ENCODE measurements at places on chromosomes 1 and 21.
A peak's percentile ranks its signal among the peaks of the same experiment; 100 is the strongest.

GRCh38 chr21:29064850-29065481, 8.5 kb downstream of the CCT8 start:
- DNase-seq, result no peak

- no peak for DNase-seq
Measured at GRCh38 chr1:104476126-104476525, 726.4 kb downstream of the AMY1C start.

DNA sequence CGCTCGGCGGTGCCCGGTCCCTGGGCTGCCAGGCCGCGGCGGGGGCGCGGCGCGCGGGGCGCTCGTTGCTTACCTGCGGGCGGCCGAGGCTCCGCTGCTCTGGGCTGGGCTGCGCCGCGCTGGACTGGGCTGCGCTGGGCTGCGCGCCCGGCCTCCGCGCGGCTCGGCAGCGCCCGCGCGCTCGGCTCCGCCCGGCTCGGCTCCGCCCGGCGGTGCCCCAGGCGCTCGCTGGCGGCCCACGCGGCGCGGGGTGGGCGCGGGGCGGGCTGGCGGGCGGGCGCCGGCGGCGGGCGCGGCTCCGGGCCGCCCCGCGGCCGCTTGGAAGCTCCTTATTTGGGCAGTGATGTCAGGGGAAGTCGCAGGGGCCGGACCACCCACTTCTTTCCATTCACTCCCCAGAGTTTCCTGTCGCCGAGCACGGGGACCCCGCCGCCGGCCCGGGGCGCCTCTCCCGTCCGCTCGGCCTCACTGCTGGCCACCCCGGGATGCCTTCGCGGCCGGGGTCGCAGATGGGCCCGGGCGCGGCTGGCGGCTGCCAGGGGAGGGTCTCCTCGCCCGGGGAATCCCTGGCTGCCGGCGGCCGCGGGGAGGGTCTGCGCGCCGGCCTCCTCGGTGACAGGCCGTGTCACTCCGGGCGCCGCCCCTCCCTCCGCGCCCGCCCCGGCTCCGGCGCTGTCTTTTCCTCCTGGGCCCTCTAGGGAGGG, 177.7 kb upstream of the EDN2 start:
- DNase-seq, result peak; percentile 84

DNA sequence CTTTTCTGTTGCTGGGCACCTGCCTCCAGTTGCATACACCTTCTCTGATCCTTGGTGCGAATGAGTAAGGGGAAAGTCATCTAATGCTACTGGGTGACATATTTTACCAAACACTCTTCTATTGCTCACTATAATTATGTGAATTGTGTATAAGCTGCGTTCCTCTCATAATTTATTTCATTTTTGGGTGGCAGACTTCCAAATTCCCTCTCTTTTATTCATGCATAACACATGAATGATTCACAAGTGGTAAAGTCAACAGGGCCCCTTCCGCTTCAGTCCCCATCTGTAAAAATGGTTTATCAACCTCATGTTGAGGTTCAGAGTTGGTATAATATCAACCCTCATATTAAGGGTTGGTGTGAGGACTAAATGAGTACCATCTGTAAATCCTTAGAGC, 3.2 kb upstream of the QSOX1 start:
- peak; percentile 81 for DNase-seq

DNA sequence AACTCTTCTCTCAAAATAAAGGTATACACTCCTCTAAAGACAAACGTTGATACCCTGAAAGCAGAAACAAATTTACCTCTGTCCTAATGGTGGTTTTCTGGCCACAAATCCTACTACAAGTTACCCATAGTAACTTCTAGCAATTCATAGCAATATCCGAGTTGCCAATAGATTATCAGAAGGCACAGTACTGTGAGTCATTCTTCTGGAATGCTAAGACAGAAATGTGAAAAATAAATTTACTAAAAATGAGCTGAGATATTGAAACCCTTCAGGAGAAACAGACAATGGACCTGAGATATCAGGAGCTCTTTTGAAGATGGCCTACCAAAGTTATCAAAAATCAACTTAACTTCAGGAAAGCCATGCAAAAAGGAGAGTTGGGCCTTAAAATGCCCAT, 715.0 kb upstream of the ADAMTS5 start:
- DNase-seq, result peak; percentile 16

DNA sequence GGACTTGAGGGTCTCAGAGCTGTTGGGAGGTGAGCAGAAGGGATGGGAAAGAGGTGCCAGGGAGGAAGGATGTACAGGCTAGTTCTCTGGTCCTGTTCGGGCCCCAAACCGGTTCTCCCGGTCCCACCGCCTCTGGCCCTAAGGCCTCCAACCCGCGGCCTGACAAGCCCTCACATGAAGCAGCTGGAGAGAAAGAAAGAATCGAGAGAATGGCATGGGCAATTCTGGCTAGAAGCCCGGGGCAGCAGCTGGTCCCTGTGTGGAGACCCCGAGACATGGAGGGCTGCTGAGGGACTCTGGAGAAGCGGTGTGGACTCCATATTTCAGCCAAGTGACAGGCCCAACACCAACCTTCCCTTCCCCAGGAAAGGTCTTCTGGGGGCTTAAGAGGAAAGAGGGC, 730 bp downstream of the CDC42SE1 start:
- no peak for DNase-seq

DNA sequence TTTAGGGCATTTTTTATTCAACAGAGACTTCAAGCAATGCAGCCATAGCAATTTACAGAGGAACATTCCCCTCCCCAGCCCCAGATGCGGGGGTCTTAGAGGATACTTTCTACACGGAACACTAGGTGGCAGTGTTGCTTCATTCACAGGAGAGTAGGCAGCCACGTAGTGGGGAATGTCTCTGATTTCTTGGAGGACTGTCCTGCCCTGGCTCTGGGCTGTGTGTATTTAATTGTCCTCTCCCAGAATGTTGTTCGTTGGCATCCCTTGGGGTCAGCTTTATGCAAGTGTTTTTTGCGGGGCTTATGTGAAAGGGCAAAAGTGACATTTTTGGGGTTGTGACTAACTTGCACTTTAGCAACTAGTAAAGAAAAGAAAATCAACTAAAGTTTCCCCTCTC, 96.9 kb downstream of the PAPPA2 start:
- peak; percentile 37 for DNase-seq

- no peak for DNase-seq
Measured at GRCh38 chr1:180185971-180186645, 31.4 kb downstream of the QSOX1 start.

- DNase-seq, result no peak
Measured at GRCh38 chr21:39489380-39489924, 37.7 kb downstream of the SH3BGR start.

DNA sequence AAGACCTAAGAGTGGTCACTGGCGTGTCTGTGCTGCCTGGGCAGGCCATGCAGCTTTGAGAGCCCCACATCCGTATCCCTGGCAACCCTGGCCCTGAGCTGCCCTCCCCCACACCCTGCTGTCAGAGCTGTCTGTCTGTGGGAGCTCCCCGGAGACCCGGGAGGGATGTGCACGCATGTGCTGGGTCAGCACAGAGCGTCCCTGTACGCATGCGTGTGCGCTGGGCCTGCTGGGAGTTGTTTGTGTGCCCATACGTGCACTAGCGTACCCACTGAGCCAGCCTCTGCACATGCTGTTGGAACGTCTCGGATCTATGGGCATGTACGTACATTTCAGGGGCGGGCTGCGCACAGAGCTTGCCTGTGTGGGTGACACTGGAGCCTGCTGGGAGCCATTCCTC, 89.3 kb downstream of the EPHB2 start:
- no peak for DNase-seq

GRCh38 chr1:245742896-245743295, 588.1 kb downstream of the KIF26B start:
- no peak for DNase-seq

- peak; percentile 63 for DNase-seq
Measured at GRCh38 chr1:108643492-108644335, 17.2 kb downstream of the HENMT1 start.

- no peak for DNase-seq
Measured at GRCh38 chr1:56933606-56934005, 32.2 kb downstream of the C8B start.

GRCh38 chr1:26853156-26853555, 9.8 kb upstream of the SFN start:
- DNase-seq, result peak; percentile 98

DNA sequence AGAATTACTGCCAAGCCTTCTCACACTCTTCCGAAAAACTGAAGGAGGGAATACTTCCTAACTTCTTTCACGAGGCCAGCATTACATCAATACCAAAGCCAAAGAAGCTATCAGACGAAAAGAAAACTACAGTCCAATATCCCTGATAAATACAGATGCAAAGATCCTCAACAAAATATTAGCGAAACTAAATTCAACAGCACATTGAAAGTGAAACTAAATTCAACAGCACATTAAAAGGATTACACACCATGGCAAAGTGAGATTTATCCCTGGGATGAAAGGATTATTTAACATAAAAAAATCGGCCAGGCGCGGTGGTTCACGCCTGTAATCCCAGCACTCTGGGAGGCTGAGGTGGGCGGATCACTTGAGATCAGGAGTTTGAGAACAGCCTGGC, 176.8 kb downstream of the FAF1 start:
- DNase-seq, result no peak
